ENCODE measurements at places on chromosomes 16 and 17.

GRCh38 chr17:38800237-38800760 is 943 bp upstream of the PIP4K2B start:
- DNase-seq: no peak

DNA sequence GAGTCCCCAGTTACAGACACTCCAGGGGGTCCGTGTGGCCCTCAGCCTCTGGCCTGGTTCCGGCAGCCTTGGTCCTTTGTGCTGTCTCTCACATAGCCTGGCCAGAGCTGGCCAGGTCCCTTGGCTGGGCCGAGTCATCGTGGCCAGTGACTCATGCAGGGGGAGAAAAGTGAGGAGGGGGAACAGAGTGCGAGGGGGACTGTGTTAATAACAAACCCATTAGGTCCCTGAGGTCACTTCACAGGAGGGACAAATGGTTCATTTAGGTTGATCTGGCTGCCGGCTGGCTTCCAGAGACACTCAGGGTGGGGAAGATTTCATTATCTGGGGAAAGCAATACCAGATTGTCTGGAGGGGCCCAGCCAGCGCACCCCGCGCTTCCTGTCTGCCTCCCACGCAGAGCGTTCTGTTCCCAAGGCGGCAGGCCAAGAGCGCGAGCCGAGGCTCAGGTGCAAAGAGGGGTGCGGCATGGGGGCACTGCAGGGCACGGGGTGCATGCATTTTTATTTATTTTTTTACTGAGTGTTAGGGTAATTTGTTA is 223.1 kb downstream of the SEC14L1 start:
- DNase-seq: no peak

GRCh38 chr17:64411999-64412771 is 21.5 kb upstream of the PECAM1 start:
- no peak for DNase-seq

- DNase-seq: no peak
Measured at GRCh38 chr17:3954976-3955672, 9.1 kb downstream of the ATP2A3 start.

GRCh38 chr17:16155536-16155935 is 59.8 kb downstream of the NCOR1 start:
- no peak for DNase-seq

DNA sequence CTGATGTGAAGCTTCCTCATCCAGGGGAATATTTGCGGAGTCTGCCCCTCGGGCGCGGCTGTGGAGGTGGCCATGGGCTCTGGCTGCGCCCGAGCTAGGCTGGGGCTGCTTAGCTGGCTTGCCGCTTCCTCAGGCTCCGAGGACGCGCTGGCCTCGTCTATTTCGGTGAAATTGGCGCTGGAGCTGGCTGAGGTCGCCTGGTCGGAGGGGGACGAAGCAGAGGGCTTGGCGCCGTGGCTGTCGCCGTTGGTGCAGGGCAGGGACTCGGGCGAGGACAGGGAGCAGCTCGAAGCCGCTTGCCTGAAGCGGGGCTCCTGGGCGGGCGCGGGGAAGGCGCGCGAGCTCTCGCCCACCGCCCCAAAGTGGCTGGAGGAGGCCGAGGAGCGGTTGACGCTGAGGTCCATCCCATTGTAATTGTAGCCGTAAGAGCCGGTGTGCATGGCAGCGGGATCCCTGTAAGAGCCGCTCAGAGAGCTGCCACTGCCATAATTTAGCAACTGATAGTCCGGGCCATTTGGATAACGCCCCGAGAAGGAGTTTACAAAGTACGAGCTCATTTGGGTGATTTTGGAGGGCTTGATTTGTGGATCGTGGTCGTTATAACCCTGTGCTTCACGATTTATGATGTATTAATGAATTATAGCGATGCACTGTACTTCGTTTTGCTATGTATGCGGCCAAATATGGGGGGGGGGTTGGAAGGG is at the start of gene HOXB5:
Gene HOXB5, minus strand, starts transcription at position 654 of the 704 bp plus-strand sequence. Its CDS starts 97 bp downstream, at position 557.
- no peak for DNase-seq

GRCh38 chr16:70691223-70692129 is 5.6 kb upstream of the MTSS2 start:
- no peak for DNase-seq

DNA sequence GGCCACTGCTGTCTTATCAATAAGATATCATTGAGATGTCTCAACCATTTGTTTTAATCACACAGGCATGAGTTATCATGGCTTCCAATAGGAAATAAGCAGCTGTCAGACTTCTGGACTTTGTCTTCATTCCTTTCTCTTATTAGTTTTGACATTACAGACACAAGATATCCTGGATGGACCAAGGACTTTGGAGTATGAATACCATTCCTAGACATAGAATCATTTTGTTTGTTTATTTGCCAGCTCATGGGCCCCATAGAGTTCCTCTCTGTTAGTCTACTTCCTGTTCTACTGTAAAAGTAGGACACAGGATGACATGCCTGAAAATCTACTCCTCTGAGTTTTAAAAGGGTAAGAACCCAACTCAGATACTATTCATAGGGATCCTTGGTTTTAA is 77.7 kb upstream of the KCNJ16 start:
- DNase-seq: no peak

DNA sequence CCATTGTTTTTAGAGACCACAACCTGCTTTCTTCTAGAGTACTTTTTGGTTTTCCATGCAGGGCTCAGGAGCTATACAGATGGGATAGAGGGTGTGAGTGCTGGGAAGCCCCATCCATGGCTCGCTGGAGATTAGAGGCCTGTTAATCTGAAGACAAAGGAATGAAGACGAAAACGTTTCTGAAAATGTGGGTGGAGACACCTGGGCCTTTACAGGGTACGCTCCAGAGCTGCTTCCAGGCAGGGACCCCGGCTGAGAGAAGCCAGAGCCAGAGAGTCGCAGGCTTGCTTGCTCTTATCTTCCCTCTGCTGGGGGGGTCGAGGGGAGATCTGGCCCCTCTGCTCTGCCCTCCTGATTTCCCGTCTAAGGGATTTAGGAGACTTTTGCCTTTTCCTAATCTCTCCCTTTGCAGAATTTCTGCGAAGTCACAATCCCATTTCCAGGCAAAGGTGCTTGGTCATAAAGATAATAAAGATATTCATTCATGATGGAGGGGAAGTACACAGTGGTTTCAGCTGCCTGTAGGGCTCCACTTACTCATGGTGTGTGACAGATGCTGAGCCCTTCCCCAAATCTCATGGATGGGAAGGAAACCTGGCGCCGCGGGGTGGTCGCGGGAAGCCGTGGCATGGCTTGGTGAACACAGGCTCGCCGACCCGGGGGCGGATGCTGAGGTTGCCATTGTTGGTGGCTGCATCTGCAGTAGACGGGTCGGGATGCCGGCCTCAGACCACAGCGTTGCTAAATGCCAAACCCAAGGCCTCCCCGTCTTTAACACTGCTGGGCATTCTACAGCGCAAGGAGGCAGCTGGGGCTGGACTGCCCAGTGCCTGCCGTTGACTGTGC is 4.8 kb upstream of the SOCS3 start:
- DNase-seq: no peak

GRCh38 chr17:55601874-55602364 is 90.7 kb upstream of the SMIM36 start:
- DNase-seq: no peak

DNA sequence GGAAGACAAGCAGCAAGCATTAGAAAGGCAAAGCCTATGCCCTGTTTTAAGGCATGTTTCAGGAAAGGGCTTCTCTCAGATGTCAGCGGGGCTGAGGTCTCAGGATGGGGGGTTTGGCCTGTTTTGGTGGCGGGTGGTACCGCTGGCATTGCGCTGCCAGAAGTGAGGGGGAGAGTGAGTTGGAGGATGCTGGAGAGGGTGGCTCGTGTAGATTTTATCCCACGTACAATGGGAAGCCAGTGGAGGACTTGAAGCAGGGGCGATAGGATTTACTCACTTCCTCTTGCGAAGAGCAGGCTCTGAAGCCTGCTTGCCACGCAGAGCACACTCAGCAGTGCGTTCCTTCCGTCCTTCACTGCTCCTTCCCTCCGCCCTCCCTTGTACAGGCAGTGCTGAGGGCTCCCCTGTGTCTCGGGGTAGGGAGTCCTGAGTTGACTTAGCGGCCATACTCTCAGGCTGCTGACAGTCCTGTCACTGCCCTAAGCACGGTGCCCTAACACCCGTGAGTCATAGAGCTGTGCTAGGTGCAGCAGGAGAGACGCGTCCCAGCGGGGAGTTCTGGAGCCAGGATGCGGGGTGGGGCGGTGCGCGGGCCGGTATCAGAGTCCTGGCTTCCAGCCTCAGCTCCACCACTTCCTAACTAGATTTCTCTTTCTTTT is 113.1 kb downstream of the SNX29 start:
- DNase-seq: no peak

GRCh38 chr16:66263168-66263972 is 103.1 kb upstream of the CDH5 start:
- no peak for DNase-seq

- no peak for DNase-seq
Measured at GRCh38 chr16:70345840-70346239, 863 bp upstream of the DDX19A start.

- no peak for DNase-seq
Measured at GRCh38 chr16:65618931-65619330, 497.1 kb upstream of the CDH11 start.

DNA sequence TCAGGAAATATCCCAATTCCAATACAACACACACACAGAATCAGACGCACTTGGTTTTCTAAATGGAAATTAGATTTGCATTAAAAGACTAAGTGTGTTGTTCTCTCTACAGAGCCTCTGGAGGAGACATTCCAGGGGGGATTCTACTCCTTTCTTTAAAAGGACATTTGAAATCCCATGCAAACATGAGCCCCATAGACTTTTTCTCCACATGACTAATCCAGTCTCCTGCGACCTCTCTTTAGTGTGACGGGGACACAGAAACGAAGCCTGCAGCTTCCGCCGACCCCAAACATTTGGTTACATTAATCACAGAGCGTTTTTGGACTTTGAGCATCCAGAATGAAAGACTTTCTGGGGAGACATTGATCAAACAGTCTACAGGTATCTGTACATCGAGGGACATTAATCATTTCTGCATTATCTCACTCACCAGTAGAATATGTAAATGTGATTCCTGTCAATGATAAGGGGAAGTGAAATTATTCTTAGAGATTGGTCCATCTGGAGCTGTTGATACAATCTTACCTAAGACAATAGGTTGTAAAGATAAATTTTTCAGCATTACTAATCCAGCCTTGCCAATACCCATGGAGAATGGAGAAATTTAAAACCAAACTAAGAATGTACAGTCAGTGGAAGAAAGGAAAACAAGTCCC is 103.4 kb upstream of the IRX3 start:
- DNase-seq: no peak

All from activated gamma-delta T cell (primary cell).